NCI-H2081 treated with DMSO at 0.1 percent for 48 hours (cell line): ENCODE measurements at places on chromosomes 5 and 9.

DNA sequence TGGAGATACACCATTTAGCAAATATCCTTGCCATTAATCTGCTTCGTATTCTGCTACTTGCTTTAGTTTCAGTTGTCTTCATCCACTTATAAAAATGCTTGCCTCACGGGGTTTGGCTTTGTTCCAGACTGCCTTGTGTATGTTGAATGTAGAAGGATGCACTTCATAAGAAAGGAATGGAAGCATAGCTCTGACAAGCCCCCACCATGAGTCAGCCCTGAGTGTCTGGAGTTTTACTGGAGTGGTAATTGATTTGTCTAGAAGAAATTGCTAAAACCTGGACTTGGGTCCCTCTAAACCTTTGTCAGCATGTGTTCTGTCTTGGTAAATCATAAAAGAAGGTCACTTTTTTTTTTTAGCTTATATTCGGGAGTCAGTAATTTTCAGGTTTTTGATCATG lies 4.6 kb downstream of the TEX48 start:
- no peak for DNase-seq

- no peak for DNase-seq
These were observed 293.7 kb downstream of the KIF4B start for GRCh38 chr5:155307229-155307628.

DNA sequence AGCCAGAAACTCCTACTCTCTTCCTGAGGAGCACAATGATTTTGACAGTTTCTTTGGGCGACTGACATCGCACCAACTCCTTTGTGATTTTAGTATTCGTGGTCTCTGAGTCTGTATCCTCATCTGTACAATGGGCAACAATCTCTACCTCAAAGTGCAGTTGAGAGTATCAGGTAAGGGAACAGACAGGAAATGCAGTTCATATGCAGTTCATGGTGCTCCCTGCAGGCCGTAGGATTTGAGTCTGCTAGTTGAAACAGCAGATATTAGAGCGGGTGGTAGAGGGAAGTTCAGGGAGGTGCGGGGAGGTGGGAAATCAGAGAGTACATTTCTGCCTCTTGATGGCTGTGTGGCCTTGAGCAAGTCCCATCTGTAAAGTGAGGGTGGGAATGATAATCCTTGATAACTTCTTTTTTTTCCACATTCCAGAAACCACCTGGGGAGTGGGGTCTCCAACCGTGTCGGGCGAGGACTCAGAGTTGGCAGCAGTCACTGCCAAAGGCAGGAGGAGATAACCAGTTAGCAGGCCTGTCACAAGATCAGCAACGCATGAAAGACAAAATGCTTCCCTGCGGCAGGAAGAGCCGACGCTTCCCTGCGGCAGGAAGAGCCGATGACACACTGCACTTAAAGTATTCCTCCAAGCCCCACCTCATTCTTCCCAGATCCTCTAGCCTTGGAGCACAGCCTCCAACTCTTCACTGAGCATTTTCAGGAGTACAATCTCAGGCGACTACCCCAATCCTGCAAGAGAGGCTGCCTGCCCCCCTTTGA lies 6.0 kb upstream of the NEK6 start:
- no peak for DNase-seq

- DNase-seq: no peak
These were observed 10.1 kb downstream of the LHFPL2 start for GRCh38 chr5:78638423-78638822.

- DNase-seq: no peak
These were observed 199.1 kb downstream of the PDE4D start for GRCh38 chr5:59694411-59694810.

DNA sequence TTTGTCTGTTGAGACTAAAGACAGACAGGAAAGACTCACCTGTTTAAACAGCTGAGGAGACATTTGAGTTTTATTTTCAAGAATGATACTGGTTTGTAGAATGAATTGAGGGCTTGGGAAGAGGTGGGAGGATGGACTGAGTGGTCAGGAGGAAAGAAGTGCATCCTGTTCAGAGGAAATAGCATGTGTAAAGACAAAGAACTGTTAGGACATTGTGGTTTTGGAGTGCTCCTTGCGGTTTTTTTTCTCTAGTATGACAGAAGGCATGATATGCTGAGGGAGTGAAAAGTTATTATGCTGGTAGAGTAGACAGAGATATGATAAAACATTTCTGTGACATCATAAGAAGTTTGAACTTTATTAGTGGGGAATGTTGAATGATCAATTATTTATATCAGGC lies 270.7 kb upstream of the ELAVL2 start:
- no peak for DNase-seq

- DNase-seq: peak; percentile 59
These were observed 67.1 kb downstream of the KLF4 start for GRCh38 chr9:107422189-107423185.

- DNase-seq: no peak
These were observed 649 bp upstream of the GLE1 start for GRCh38 chr9:128503870-128504269.

DNA sequence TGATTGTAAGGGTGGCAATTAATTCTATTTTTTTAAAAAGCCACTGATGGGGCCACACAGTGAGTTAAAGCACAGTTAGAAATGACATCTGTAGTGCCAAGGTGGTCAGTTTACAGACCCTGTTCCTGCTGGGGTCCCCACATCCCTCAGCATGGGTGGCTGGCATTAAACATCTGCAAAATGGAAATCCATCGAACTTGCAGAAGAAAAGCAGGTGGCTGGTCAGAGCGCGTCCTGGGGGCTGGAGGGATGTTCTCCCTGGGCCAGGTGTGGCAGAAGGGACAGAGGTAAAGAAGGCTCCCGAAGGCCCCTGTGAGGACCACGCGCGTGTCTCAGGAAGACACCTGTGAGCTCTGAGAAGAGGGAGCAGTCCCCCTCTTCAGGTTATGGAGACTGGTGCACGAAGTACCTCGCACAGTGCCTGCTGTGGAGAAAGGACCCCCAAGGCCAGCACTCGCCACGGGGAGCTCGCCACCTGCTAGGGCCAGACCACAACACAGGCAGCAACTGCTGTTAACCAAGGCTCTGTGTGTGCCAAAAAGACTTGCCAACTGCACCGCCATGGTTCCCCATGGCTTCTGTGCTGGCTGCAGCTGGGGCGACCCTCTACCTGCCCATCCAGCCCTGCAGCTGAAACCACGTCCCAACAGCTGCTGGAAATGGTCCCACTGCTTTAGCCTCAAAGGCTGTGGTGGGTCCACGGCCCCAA lies 65.2 kb downstream of the RASGEF1C start:
- no peak for DNase-seq

DNA sequence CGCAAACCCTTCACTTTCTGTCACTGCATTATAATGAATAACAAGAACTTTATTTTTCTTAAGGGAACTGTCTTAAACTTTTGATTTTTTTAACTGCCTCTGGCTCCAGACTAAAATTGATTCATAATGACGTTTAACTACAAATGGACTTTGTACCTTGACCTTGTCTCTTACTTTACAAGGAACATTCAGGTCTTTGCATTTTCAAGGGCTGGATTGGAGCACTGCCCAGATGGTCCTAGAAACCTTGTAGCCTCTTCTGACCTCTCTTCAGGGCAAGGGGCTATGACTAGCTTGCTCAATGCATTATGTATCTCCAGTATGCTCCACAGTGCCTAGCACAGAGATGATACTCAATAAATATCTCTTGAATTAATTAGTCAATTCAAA lies 612.6 kb upstream of the CLINT1 start:
- DNase-seq: no peak

GRCh38 chr5:1824903-1825841 lies 24.0 kb downstream of the NDUFS6 start:
- no peak for DNase-seq

GRCh38 chr9:94918038-94918753 lies 191.7 kb downstream of the AOPEP start:
- DNase-seq: no peak

DNA sequence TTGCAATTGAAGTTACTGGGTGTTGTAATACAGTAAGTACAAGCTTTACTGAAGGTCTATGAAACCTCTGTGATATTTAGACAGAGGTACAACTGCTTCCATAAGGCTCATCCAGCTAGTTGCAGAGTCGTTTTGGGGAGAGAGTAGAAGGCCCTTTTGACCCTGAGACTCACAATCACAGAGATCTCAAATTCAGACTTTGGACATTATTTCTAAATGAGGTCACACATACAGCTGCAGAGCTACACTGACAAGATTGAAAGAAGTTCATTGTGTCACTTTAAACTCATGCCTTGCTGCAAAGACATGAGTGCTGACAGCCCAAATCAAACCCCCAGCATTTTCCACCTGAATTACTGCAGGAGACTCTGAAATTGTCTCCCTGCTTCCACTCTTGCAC lies 205.9 kb upstream of the TMEM161B start:
- DNase-seq: no peak

DNA sequence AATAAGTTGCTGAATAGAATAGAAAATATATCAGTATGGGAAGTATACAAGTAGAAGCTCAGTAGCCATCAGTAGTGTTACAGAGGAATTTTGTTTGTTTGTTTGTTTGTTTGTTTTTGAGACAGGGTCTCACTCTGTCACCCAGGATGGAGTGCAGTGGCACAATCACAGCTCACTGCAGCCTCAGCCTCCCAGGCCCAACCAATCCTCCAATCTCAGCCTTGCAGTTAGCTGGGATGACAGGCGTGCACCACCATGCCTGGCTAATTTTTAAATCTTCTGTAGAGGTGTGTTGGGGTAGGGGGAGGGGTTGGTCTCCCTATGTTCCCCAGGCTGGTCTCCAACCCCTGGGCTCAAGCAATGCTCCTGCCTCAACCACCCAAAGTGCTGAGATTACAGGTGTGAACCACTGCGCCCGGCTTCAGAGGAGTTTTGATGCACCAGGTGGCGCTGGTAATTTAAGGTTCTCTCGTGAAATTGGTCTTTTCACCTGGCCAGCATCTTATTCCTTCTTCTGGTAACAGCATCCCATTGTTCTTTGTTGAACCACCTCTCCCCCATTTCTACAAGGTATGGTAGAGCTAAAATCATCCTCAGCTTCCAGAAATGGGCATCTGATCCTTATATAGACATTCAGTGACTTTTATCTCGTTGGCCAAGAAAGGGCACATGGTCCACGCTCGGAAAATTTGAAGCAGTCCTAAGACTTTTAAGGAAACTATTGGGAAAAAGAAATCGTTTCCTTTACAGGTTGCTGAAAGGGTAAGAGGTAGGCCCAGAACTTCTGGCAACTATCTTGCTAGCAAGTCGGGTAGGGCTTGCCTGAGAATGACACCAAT lies 157.1 kb downstream of the ARRDC3 start:
- DNase-seq: no peak

DNA sequence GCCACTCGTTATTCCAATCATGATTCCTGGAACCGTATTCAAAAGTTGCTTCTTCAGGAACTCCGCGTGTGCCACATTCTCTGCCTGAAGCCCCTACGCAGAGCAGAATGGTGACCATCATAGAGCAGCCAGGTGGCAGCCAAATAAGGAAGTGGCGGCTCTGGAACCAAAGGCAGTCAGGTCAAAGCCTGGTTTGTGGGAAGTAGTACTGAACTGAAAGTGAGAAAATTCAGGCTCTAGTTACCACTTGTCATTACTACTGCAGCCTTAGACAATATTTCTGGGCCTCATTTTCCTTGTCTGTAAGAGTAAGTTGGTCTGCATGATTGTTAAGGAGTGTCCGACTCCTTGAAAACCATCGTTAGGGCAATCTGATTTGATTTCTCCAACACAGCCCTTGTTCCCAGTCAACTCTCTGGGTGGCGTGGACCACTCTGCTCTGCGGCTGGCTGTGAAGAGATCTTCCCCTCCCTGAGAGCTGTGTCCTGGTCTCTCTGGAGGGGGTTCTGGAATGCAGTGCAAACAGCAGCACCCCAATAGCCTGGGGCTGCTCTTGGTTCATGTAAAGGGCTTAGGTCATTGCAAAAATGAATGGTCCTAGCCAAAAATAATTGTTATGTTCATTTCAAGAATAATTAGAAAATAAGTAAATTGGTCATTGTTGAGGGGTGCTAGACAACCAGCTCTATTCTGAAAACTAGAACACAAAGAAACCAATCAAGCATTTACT lies 102.4 kb downstream of the MED27 start:
- no peak for DNase-seq

DNA sequence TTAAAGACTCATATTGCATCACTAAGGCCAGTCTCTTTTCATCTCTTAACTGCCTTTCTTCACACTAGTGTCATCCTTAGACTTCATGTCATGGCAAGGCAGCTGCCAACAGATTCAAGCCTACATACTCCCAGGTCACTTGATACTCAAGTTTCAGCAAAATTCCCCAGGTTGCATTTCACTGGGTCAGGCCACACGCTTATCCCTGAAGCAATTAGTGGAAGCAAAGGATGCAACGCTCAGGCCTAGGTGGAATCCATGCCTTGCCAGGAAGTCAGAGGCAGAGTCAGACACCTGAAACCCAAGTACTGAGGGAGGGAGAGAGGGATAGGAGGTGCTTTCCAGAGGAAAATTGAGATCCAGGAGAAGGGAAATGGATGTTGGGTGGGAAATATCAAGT lies 28.9 kb downstream of the YIPF5 start:
- DNase-seq: no peak

DNA sequence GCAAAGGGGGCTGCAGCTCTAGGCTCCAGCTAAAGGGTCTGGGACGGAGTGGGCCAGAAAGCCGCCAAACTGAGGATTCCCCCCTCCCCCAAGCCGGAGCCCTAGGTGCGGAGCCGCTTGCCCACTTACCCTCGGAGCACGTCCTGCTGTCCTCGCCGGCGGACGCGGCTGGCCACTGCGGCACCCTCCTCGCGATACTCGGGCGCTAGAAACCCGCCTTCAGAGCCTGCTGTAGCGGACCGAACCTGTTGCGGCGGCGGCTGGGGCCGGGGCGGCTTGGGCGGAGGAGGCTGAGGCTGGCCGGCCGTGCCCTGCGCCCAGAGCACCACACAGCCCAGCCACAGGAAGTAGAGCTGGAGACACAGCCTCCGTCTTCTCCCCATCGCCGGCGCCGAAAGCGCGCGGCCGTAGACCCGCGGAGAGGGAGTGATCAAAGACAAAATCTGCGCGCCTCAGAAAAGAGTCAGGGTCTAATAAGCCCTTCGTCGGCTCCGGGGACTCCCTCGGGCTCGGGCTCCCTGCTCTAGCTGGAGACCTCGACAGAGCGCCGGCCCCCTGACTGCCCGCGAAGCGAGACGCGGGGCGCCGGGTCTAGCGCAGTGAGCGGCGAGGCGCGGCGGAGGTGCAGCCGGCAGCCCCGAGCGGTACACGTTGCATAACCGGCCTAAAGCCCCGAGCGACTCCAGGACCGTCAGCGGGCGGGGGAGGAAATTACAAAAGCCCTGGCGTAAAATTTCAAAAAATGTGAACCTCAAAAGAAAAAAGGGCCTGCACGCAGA lies 635 bp downstream of the FBN2 start:
- no peak for DNase-seq

DNA sequence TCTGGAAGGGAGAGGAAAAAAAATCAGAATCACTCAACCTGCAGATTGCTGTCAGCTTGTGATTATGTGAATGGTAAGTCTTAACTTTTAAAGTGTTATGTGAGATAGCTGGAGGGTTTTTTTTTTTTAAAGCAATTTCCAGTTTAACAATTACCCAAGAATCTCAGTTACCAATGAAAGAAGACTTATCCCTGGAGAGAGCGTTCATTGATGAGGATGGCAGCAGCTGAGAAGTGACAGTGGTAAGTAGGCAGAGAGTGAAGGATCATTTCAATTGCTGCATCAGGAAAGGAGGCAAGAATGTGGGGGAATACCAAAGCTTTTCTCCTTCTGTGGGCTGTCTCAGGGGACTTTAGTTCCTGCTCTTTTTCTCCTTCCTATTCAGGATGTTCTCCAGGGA lies 370.2 kb upstream of the C9orf72 start:
- DNase-seq: no peak

- DNase-seq: no peak
These were observed 339.6 kb upstream of the KIF2A start for GRCh38 chr5:61966296-61966955.
